Left colon (tissue), 2 donors: ENCODE measurements at places on chromosomes 7 and 10. TPM values are rescaled to one million over a fixed set of nuclear protein-coding genes. Genes with fewer than 3 reads are reported as not detected.

DNA sequence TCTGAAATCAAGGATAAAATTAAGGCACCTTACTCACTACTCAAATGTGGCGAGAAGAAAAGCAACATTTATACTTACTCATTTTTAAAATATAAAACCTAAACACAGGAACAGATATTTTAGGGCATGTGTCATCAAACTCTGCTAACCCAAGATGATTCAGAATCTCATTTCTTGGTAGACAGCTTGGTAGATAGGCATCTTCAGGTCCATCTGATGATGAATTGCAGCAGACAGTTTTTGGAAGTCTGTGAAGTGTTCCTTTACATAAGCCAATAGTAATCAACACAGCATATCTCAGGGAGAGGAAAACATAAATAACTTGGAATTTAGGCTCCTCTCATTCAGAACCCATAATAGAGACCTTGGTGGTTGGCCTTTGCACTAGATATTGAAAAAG is 3.4 kb downstream of the HIPK2 start:
- DNase-seq: no peak

- DNase-seq: no peak
These were observed 103.4 kb upstream of the ANLN start for GRCh38 chr7:36286226-36286625.

- DNase-seq: no peak
These were observed 12.8 kb upstream of the TIAL1 start for GRCh38 chr10:119609516-119609915.

DNA sequence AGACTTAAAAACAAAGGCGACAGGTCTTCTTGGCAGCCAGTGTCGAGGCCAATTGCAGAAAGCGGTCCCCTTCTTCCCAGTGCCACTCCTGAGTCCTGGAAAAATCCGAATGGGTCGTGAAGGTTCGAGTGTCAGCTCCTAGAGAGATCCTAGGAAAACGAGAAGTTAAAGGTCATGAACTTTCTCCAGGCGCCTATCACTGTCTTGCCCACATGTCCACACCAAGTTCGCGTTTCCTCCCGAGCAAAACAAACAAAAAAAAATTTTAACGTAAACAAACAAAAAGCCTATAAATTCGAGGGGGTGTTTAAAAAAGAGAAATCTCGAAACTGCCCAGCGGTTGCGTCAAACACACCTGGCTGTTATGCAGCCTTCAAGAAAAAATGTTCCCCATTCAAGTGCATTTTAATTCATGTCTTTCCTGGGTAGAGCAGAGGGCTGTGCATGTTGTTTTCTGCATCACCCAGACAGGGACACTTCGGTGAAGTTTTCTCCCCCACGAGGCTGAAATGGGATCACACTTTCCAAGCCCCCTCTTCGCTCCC is 1.5 kb downstream of the ARHGAP21 start:
- no peak for DNase-seq

- no peak for DNase-seq
These were observed 99.7 kb upstream of the PDCD4 start for GRCh38 chr10:110771991-110772390.

GRCh38 chr7:378041-378420 is 88.1 kb downstream of the FOXL3 start:
- no peak for DNase-seq

- DNase-seq: no peak
These were observed 236.1 kb upstream of the BMPER start for GRCh38 chr7:33669251-33669670.

DNA sequence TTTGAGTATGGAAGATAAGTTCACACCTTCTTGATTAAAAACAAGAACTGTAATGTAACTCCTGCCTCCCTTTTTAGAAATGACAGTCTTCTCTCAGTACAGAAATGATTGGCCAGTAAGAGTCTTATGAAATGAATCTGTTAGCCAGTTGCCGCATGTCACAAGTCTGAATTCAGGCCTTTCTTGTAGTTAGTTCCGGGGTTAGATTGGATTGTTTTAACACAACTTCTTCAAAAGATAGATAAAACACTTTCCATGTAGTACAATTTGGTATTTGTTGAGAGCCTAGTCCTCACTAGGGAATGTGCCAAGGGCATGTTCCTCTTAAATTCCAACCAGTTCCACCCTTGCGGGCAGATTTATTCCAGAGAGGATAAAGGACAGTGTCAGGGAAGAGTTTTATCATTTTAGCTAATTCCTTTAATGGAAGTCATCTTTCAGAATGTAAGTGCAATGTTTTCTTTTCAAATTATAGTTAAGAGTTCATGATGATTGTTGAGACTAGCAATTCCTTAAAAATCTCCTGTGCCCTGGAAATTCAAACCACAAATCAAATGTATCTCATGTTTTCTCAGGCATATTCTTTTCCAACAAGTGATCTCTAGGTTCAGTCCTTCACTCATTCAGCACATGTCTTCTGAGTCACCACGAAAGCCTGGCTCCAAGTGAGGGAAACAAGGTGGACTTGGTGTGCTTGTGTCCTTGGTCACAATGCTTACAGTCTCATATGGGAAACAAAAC is 4.1 kb downstream of the FHIP2A start:
- DNase-seq: no peak

DNA sequence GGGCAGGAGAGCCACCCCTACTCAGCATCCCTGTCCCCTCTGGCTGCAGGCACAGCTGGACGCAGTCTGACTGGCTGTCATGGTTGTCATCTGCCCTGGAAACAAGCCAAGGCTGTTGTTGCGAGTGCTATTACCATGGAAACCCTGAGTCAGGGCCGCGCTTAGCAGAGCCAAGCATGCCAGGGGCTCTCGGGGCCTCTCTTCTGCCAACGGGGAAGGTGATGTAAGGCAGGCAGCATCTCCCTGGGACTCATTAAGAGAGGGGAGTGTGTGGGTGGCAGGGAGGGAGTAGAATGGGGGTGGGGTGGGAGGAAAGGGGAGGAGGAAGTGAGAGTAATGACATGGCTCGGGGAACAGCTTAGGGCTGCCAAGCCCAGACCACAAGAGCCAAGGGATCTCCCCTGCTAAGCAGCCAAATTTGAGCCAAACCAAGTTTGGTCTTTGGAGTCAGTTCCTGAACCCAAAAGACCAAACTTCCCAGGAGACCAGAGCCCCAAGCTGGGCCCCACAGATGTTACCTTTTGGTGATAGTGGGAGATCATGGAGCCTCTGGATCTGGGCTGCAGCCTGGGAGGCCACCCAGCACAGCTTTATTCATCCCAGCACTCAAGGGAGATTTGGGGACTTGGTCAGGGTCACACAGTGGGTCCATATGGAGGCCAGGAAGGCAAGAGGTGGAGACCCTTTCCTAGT is 67.6 kb downstream of the TMEM130 start:
- DNase-seq: no peak

DNA sequence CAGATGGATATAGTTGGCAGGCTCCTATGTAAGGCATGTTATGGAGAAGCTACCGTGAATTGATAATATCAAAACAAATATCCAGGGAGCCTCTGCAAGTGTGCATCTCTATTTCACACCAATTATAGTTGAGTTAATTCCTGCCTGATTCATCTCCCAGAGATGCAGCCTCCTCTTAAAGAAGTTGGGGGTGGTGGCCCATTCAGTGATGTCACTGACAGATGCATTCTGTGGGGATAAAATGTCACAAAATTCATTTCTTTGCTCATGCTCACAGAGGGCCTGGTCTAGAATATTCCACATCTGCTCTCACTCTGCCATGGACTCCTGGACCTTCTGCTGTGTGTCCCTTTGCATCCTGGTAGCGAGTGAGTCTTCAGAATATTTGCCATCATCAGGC is 189.1 kb upstream of the PRSS1 start:
- DNase-seq: no peak

DNA sequence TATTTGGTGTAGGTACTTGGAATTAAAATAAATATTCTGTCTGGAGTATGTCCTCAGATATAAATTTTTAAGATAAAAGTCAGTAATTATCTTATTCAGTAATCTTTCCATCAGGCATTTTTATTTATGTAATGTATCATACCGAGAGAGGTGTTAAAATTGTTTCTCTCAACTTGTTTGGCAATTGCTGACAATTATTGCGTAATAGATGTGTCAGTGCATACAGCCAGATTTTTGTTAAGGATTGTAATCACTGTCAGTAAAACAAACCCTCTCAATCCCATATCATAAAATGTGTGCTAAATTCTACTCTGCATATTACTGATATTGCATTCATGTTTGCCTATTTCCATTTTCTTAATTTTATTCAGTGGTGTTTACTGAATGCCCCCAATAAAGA is 69.2 kb downstream of the CNTNAP2 start:
- DNase-seq: no peak

- peak; percentile 15 for DNase-seq
These were observed 56.4 kb downstream of the SGMS1 start for GRCh38 chr10:50567384-50567783.

DNA sequence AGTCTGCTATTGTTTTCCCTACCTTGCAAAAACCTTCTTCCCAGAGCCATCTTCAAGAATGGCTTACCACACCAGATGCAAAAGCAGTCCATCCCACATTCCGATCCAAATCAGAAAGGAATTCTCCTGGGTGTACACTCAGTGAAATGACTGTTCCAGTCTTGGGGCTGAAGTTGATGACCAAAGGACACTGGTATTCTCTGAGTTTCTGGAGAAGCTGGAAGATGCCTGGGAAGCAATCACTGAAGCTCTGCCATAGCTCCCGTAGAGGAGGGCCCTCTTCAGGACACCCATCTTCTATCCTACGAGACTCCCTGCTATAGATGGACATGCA is 155.7 kb downstream of the LCOR start:
- DNase-seq: no peak

GRCh38 chr10:103125323-103126267 is 67.5 kb downstream of the NT5C2 start:
- DNase-seq: no peak

- DNase-seq: no peak
These were observed 449.7 kb upstream of the KLF6 start for GRCh38 chr10:4234661-4235060.

- peak; percentile 45 for DNase-seq
These were observed 26.8 kb downstream of the TACR2 start for GRCh38 chr10:69389827-69390490.

- DNase-seq: no peak
These were observed 110.4 kb downstream of the PON1 start for GRCh38 chr7:95213809-95214492.

GRCh38 chr10:11578802-11579255 is 32.6 kb downstream of the USP6NL start:
- no peak for DNase-seq

- DNase-seq: no peak
These were observed 44.4 kb upstream of the SLIT1 start for GRCh38 chr10:97230146-97230545.

DNA sequence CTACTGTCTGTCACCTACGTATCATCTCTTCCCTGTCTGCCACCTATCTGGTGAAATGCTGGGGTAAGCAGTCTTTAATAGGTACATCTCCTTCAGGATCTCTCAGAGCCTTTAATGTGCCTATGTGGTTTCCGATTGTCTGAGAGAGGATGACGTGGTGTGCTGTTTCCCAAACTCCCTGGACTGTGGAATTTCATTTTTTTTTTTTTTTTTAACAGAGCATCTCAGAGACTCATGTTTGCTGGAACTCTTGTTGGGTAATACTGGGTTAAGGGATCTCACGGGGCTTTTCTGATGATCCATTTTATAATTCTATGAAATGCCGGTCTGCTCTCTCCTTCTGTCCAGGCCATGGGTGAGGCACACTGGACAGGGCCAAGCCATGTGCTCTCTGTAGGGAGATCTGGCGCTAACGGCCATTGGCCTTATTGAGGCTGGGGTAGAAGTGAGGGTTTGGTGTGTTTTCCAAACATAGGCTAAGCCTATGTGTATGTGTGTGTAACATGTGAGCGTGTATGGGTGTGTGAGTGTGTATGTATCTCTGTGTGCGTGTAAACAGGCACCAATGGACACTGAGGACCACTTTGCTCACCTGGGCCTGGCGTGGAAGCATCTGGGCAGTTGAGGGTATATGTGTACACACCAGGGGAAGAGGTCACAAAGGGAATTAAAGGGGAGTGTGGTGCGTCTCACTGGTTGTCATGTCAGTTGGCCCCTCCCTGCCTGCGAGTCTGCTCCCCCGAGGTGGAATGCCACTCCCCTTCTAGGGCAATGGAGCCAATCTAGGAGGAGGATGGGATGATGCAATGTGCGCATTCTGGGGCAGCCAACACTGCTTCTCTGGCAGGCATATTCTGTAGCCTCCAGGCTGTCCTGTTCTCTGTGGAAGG is 7.8 kb downstream of the ADRA2A start:
- no peak for DNase-seq

- no peak for DNase-seq
These were observed 19.6 kb upstream of the AGBL3 start for GRCh38 chr7:134966691-134967090.

GRCh38 chr7:48245751-48246472 is 74.7 kb downstream of the ABCA13 start:
- no peak for DNase-seq

DNA sequence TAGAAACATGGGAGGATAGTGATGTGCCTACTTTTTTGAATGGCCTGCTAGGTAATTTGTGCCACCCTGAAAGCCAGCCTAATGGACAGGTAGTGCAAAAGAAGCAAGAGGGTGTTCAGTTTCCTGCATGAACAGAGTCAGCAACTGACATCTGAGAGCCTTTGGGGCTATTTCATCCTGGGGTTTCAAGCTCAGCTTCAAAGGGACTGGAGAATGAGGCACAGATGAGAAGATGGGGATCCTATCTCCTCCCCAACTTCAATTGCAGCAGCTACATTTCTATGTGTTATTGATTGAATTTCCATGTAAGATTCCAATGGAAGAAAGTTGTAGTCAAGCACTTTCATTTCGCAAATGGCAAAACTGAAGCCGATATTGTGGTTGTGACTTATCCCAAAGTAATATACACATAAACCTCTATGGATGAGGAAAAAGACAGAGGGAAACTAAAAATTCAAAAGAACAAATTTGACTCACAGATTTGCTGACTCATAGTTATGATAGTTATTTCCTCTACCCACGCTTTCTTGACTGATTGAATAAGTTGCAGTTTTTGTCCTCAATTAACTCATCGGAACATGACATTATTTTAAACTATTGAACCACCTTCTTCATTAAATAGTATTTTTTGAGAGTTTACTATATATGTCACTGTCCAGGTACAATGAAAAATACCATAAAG is 42.6 kb upstream of the NRP1 start:
- DNase-seq: no peak

- DNase-seq: peak; percentile 86
These were observed 13.7 kb upstream of the WAPL start for GRCh38 chr10:86535132-86535882.

DNA sequence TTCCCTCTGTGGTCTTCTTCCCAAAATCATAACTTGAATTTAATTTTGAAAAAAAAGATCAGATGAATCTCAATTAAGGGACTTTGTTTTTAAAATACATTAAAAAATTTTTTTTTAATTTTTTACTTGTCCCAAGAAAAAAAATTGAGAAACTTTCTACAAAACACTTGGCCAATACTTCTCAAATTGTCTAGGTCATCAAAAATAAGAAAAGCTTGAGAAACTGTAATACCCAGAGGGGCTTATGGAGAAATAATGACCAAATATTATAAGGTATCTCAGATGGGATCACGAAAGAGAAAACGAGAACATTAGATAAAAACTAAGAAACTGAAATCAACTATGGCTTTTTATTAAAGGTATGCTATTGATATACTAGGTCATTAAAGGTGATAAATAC is 835.0 kb downstream of the GATA3 start:
- no peak for DNase-seq

GRCh38 chr7:24378871-24379616 is 95.1 kb downstream of the NPY start:
- no peak for DNase-seq

OR13A1 gene
- not detected for total RNA-seq

TSPAN13 gene
- total RNA-seq: 97.7 TPM

AUTS2 gene
- 43.3 TPM for total RNA-seq

STEAP1B gene
- 0.47 TPM for total RNA-seq
